ENCODE measurements at places on chromosomes 2 and 18.

DNA sequence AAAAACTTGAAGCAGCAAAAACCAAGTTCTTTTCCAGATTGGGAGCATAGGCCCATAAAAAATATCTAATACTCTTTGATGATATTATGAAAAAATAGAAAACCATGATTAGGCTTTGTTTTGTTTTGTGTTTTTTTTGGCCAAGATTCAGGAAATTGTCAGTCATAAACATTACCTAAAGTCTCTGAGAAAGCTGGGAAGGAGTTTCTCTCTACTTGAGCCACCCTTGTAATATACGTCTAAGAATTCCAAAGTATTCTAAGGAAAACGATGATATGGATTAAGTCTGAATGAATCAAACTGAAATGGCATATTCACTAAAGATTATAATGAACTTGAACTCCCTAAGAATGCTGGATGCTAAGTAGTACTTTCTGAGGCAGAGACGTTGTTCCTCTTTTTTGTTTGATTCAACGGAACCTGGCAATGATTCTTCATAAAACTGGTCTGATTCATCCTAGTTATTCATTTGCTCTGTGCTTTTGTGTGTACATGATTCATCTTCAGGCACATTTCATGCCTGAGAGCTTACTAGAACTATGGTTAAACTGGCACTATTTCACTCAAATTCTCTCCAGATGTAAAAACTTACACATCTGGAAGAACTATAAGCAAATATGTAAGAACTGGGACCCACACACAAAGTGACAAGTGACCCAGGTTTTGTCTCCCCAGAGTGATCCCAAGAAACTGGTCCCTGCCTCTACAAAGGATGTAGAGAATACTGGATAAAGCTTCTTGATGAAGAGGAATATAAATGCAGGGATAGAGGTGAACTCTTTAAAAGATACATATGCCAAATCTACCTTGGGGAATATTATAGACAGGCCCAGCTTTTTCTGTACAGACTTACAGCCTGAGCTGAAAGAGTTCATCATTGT, 159.7 kb downstream of the DOCK10 start:
- no peak for DNase-seq

GRCh38 chr2:189837326-189837725, 53.1 kb downstream of the PMS1 start:
- DNase-seq: no peak

GRCh38 chr2:204550751-204551511, 5.7 kb downstream of the PARD3B start:
- DNase-seq: no peak

DNA sequence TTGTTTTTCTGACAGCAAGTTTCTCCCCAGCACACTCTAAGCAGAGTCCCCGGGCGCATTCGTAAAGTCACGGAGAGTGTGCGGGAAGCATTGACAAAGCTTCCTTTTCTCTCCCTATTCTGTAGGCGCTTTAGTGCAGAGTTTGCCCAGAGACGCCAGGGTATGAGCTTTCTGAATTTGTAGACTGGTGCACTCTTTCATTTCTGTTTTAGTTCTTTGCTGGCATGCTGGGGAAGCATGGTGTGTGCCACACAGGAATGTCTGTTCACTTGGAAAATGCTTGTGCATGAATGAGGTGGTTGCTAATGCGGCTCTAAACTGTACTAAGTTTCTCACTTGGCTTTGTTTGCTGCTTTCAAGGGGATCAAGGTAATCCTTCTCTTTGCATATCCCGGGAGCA, 102.6 kb downstream of the RTN4 start:
- DNase-seq: no peak

DNA sequence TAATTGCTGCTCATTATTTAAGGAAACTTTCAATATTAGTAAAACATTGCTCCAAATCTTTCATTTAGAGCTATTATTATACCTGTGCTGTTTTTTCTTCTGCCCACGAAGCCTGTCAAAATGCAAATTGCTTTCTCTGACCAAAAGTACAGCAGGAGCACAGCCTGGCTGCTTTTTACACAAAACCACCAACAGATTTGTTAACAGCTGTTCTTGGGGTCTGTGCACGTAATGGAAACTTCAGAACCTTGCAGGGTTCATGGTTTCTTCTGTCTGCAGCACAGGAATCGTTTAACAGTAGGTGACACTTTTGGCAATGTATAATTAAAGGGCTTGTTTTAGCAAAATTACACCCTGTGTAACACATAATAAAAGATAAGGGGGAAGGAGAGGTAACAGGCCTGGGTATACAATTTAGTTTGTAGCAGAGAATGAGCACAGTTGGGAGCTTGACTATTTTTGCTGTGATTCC, 447.3 kb downstream of the KCNJ3 start:
- DNase-seq: no peak

GRCh38 chr2:100010606-100011005, 131.8 kb downstream of the AFF3 start:
- DNase-seq: no peak

- no peak for DNase-seq
These were observed 1467.9 kb upstream of the ZEB2 start for GRCh38 chr2:145987793-145988192.

DNA sequence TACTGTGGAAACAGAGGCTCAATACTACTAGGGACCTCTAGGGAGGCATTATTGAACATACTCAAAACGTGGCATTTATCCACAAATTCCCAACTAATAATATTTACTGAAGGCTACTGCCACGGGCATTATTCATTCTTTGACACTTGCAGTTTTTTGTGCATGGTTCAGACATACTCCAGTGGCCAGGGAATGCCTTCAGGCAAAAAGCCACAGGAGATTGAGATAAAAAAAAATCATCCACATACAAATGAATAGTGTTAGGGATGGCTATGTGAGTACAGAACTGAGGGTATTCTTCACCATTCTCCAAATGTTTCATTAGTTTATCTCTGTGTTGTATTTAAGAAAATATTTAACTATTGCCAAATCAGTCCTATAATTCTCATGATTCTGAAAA, 974.9 kb upstream of the PIK3C3 start:
- no peak for DNase-seq

DNA sequence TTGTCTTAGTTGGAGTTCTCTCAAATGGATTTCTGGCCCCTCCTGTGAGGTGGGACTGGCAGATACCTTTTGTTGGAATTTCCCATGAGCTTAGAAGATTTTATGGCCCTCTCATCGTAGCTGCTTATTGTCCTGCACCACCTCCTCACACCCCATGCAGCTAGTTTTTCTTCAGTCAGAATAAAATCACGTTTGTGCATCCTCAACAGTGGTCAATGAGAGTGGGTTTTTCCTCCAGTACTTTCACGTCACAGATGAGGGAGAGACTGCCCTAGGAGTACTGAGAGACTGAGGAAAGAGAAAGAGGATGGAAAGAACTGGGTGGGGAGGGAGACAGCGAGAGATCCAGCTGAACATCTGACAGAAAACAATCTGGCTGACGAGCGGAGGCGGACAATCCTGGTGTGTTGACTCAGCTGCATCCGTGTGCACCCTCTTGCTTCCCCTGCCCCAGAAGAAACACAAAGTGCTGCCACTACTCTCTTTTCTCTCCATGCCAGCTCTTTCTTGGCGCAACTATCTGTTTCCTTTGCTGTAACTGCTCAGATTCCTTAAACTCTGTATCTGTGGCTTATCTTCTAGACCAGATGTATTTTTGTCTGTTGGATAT, 7.4 kb downstream of the RAPGEF4 start:
- DNase-seq: no peak

GRCh38 chr2:206701952-206702605, 16.1 kb downstream of the DYTN start:
- no peak for DNase-seq

DNA sequence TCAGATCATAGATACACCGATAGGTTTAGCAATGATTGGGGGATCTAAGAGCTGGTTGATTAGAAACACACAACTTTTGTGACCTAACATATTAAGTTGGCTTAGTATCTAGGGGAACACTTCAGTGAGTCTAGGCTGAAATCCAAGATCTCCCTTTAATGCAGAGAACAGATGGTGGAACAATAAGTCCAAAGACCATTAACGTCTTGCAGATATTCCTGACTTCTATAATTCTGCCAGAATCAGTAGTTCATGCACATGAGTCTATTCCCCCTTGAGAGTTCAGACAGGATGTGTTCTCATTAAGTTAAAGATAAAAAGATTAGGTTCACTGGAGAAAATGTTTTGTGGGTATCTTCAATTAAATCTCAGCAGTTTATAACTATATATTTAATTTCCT, 506.5 kb downstream of the TSN start:
- DNase-seq: no peak

DNA sequence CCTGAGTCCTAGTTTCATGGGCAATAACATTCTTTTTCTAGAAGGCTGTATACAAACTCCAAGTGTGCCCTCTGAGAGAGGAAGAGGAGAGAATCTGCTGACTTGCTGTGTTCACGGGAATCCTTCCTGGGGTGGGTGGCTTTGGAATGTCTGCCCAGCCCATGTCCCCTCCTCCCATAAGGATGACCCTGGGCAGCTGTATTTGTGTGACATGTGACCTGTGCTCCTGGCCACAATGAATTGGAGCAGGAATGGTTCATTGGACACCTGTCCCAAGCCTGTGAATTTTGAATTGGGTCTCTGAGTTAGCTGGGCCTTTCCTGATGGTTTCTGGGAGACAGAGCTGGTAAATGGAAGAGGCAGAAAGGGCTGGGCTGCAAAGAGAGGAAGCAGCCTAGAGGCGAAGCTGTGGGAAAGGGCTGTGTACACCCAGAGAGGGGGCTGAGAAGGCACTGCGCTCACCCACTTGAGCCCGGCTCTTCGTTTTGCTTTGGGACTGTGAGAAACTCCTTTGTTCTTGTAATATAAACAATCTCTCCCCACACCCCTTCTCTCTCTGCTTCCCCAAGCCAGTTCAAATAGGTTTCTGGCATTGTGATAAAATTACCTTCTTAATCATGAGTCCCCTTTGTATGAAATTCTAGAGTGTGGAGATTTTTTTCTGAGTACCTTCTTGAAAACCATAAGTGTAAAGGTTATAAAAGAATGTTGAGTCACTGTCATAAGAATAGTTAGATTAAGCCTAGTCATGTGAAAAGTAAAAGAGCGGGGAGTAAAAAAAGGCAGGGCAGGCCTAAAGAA, 49.8 kb downstream of the SLC4A5 start:
- DNase-seq: no peak

DNA sequence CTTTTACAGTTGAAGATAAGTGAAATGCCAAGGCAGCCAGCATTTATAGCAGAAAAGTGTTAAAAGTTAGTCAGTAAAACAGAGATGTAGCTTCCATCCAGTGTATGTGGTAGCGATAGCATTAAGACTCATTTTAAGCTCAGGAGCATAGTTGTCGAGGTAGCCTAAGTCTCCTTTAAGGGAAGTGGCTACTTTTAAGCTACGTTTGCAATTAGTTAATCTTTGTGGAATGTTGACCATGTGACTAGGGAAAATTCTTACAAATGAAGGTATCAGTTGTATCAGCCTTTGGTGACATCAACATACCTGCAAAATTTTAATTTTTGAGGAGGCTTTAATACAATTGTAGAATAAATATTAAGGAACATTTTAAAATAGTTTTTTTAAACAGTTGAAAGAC, 61.9 kb downstream of the LHCGR start:
- no peak for DNase-seq

- DNase-seq: no peak
These were observed 224.6 kb upstream of the RAB6C start for GRCh38 chr2:129754831-129755230.

GRCh38 chr2:64212801-64213321, 68.6 kb upstream of the PELI1 start:
- no peak for DNase-seq

DNA sequence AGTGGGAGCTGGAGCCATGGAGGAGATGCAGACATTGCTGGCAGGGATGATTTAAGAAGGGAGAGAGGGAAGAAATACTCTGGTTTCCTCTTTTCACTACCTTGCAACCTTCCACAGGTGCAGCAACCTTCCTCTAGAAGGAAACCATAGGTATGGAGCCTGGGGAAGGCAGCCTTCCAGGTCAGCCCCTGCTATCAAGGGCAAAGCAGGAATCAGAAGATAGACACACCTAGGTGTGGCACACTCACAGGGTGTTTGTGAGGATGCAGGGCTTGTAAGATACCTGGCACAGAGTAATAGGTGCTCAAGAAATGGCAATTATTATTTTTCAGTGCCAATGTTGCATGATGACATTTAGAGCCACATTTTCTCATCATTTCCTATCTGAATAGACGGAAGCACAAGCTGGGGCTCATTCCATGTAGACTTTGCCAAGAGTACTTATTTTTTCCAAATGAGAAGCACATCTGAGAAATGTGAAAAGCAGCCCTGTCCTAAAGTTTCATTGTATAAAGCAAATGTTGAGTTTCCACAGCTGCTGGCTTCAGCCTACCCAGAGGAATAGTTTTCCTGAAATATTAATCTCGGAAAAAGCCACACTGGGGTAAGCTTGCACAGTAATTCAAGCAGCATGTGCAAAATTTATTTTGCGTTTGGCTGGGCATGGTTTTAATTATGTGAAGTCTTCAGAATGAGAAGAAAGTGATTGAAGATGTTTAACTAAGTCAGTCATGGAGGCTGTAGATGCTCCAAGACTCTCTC, 20.6 kb downstream of the EVA1A start:
- DNase-seq: no peak

Measured in stimulated activated CD8-positive, alpha-beta memory T cell treated with anti-CD3 and anti-CD28 coated beads, Interleukin-7, amount 100 ng/mL, for 24 hours (primary cell).